ENCODE measurements at places on chromosomes 7 and 10.

- DNase-seq = no peak
Observed at GRCh38 chr7:90613088-90613498, 17.0 kb downstream of the CDK14 start.

- DNase-seq = no peak
Observed at GRCh38 chr7:21984042-21984441, 38.3 kb upstream of the CDCA7L start.

DNA sequence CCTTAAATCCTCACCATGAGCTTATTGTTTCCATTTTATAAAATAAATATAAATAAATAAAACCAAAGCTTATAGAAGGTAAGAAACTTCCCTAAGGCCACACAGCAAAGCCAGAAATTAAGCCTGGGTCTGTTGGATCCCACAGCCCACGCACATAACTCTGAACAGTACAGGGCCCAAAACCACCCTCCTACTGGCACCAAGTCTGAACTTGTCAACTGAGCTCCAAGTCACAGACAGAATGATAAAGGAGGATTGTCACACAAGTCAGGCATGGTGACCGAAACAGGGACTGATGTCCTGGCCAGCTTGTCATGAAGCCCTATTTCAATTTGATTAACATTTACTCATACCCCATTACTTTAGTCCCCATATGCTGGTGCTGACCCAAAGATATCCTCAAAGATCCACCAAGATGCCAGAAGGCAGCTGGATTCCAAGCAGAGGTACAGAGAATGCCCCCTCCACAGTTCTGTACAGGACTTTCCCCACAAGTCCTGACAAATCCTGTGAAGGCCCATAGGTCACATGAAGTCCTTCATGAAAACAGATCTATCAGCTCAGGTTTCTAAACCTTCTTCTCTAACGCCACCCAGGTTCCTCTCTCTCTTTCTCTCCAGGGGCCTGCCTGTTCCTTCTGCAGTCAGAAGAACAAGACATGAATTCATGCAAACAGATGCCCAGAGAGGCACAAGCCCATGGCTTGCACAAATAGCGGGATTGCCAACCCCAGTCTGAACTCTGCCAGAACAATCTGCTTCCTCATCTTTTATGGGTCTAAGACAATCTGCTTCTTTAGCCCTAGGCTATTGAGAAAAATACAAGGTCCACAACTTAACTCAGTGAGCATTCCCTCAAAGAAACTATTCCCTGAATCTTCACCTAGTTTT lies 60.9 kb downstream of the GLI3 start:
- DNase-seq = no peak

DNA sequence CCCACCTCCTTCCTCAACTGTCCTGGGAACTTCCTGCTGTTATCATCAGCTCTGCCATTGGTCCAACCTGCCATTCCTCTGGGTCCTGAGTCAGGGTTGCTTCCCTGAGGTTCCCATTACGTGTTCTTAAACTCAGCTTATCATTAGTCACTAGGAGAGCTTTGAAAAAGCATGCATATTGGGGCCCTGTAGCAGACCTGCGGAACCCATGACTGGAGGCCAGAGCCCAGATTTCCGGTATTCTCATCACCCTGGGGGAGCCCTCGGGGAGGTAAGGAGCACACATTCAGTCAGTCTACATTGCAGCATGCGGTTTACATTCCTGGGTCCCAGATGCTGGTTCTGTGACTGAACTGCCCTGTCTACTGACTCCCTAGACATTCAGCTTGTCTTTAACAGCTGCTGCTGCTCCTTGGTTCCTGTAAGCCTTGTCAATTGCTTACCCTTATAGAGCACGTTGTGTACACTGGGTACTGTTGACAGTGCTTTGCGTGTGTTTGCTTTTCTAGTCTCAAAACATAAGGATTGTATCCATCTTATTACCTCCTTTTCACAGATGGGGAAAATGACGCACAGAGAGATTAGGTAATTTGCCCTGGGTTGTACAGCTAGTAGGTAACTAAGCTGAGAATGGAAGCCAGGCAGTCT lies 12.8 kb downstream of the CDHR3 start:
- DNase-seq = no peak

DNA sequence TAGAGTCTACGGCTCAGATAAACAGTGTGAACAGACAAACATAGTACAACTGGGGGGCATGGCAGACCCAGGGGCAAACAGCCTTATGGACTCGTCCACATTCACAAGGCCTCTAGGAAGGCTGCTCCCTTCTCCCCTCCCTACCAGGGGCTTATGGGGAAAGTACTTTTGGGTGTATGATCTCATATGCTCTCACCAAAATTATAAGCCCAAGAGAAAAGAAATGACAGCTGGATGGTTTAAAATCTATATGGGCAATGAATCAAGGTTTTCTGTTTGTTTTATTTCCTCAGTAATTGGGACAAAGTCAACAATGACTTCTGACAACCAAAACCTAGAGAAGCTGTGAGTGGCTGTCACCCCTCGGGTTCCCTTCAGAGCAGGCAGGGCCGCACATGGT lies 144.4 kb downstream of the PKD1L1 start:
- no peak for DNase-seq

DNA sequence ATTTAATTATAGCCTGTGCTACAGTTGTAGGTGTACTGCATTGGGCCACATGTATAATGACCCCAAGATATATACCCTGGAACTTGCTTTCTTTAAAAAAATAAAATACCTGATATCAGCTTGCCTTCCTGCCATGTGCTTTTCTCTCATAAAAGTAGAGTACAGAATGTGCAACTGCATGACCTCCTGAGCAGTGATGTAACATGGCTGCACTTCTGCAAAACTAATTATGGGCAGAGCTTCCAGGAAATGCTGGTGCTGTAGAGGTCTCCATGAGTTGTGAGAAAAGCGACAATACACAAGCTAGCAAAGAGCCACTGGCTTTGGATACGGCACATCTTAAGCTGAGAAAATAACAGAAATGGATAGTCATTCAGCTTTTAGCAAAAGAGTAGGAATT lies 6.5 kb upstream of the ERLIN1 start:
- no peak for DNase-seq

- no peak for DNase-seq
Observed at GRCh38 chr10:131570716-131571307, 259.3 kb upstream of the TCERG1L start.

DNA sequence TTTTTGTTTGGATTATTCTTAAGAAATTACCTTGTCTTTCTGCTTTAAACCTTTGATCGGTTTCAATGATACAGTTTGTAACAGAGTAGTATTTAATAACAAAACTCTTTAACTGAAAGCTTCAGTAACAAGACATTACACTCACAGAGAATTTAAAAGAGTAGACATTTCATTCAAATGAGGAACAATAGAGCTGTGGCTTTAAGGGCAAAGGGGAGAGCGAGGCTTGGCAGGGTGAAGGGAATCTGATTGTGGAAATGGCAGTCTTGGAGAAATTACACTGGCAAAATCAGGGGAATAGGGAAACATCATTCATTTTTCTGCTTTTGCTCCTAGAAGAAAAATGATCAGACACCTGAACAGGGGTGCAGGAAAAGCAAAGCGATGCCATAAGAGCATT lies 5.1 kb upstream of the HIPK2 start:
- DNase-seq = no peak

GRCh38 chr7:104818961-104819880 lies 194.8 kb upstream of the KMT2E start:
- DNase-seq = no peak

DNA sequence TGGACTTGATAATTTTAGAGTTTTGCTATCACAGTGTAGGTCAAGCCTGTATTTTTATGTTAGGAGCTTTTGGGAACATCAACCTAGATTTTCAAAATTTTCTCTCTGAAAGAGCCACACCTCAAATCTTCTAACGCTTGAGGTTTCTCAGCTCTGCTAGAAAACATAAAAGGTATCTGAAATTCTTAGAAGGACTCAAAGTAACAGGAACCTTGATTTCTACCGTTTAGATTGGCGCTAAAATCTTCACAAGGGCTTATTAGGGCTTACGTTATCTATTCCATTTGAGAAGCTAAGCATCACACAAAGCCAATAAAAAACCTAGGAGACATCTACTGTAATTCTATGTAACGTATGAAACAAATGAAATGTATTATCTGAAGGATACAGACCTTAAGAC lies 192.4 kb downstream of the AHR start:
- no peak for DNase-seq

DNA sequence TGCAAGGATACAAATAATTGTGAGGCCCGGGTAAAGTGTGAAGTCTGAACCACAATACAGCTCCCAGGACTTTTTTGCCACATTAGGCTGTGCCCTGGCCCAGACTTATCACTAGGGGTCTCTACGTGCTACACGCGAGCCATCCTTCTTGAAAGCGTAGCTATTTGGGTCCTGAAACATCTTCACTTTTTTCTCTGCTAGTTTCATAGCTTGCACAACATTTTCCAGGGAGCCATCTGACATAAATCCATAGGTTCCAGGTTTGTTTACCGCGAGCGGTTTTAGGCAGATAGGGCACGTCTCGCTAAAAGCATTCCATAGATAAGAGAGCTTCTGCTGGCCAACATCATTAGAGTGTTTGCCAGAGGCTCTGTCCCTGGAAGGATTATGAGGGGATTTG lies 226.5 kb downstream of the RPS24 start:
- DNase-seq = no peak

DNA sequence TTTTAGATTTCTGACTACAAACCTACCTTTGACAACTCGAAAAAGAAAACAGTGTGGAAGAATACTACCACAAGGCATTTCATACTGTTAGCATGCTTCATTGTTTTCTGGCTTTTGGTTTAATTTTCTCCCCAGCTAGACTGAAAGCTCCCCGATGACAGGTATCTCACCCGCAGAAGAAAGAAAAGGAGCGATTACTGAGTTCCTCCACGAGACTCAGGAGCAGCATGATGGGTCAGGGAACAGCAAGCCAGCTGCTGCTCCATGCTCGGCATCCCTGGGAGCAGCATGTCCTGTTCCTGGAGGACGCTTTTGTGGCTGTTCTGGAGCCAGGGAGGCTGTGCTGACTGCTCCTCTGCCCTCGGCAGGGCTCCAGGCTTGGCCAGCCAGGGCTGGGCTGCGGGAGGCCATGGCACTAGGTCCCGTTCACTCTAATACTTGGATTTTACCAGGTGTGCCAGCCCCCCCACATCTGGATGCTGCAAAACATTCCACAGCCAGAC lies 133.4 kb downstream of the PRKAG2 start:
- DNase-seq = no peak

GRCh38 chr7:131773413-131773812 lies 217.0 kb upstream of the PODXL start:
- no peak for DNase-seq

GRCh38 chr7:157205438-157205837 lies 66.7 kb downstream of the UBE3C start:
- no peak for DNase-seq

GRCh38 chr7:113730309-113730955 lies 188.4 kb downstream of the PPP1R3A start:
- DNase-seq = no peak

GRCh38 chr10:103645141-103646054 lies 151.9 kb downstream of the NEURL1 start:
- DNase-seq = no peak

DNA sequence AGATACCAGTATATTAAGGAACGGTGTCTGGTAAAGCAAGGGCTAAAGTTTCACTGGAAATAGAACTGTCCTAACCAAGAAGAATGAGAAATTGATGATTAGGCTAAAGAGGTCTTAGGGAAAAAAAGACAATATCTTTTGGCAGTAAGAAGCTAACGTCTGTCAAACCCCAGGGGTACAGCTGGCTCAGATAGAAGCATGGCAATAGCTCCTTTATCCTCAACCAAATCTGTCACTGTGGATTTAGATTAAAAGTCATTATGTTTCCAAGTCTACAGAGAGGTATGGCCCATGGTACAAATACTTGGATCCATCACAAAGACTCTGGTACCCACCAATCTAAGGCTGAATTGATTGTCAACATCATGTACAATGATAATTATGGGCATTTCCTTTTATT lies 8.6 kb upstream of the SLC16A9 start:
- no peak for DNase-seq

DNA sequence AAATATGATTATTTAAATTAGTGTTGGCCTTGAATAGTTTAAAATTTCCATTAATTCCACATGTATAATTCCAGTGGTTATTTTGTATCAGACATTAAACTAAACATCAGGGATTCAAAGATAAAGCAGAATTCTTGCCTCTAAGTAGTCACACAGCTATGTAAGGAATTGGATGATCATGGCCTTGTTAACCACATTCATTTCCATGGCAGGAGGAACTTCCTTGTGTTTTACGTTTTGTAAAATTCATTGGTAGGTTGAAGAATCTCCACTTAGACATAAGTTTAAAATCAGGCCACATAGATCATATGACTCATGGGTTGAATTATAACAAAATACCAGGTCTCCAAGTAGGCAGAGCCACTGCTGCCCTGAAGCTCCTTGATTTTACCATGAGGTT lies 289.7 kb downstream of the PLXDC2 start:
- DNase-seq = no peak

DNA sequence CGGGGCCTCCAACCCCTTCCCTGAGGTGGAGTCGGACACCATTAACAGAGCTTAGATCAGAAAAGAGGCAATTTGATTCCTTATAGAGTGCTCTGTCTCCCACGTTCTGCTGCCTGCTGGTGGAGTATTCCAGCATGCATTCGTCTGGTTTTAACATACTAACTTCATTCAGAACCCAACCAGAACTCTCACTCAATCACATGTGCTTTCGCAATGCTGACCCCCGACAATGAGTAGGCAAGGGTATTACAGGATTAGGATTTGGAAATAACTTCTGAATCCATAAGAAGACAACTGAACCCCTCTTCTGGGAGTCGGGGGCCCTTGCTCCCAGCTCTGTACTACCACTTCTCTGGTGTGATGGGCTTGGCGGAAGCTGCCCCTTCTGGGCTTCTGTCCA lies 55.7 kb upstream of the HABP2 start:
- no peak for DNase-seq

DNA sequence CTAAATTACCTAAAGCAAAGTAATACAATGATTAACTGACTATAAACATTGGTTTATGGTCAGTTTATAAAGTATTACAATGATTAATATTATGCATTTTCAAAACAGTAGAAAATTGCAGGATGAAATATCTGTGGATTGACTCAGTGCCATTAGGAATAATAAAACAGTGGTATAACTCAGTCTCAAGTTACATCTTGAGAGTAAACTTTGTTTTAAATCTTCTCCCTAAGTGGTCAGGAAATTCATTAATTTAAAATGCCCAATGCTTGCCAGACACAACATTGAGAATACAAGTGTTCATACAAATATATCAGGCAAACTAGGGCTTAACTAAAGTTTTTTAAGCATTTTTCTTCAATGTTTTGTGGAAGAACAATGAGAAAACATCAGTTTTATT lies 257.8 kb downstream of the ETV1 start:
- DNase-seq = no peak

GRCh38 chr10:103111031-103111917 lies 81.8 kb downstream of the NT5C2 start:
- no peak for DNase-seq

DNA sequence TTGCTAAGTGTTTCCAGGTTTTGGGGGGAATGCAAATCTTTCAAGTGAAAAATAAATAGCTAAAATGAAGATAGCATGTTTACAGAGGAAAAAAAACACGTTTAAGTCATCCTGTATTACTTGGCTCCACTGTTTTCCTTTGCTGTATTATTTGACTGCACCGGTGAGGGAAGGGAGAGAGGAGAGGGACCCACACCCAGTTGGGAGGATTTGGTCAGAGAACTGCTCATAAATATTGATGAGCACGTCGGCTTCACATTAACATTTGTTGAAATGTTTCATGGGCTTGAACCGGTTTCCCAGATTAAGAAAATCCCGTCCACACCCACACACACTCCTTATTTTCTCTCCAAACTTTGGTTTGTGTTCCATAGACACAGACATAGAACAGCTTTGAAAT lies 493.8 kb upstream of the MGMT start:
- no peak for DNase-seq
